ENCODE measurements at places on chromosomes 3 and 15.

DNA sequence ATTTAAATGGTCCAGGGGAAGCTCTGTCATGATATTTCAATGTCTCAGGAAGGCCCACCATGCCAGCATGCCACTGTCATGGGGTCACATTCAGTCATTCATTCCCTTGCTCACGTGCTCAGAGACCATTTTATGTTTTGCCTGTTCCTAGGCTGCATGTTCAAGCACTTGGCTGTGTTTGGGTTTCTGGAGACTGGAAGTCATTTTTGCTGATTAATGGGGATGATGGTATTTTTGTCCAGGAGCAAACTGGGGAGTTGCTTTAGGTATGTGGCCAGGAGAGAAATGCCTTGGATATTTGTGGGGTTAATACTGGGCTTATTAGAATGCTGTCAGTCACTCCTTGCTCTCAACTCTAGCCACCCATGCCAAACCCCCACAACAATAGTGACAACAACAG, 303.5 kb downstream of the PTPRG start:
- DNase-seq = no peak

DNA sequence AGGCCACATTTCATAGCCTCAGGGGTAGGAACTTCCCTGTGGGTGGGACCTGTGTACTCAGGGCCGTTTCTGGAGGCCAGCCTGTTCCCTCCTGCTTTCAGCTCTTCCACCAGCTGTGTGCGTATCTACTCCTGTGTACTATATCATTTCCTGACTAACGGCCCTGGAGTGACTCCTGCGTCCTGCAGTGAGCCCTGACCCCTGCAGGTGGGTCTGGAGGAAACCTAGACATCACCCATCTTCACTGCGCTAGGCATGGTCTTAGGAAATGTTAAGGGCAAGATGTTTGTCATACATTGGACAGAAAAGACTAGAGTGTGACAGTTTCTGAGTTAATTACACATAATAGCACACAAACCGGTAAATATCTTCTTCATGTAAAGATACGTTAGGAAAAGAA, 297.3 kb downstream of the GABRB3 start:
- no peak for DNase-seq

DNA sequence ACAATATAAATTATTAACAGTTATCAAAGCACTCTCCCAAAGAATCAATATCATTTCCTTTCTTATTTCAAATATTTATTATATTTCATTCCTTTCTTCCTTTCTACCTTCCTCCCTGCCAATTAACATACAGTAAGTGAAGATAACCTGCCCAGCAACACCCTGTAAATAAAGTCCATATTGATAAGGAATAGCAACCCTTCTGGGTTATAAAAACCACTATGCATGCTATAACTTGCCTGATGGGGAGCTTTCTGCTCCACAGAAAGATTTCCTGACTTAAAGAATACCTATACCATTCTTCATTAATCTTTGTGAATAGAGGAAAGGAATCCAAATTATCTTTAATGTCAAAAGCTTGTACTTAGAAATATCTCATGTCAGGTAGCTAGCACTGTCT, 166.5 kb downstream of the ISL2 start:
- no peak for DNase-seq

GRCh38 chr3:140686128-140686527, 8.3 kb downstream of the TRIM42 start:
- no peak for DNase-seq

DNA sequence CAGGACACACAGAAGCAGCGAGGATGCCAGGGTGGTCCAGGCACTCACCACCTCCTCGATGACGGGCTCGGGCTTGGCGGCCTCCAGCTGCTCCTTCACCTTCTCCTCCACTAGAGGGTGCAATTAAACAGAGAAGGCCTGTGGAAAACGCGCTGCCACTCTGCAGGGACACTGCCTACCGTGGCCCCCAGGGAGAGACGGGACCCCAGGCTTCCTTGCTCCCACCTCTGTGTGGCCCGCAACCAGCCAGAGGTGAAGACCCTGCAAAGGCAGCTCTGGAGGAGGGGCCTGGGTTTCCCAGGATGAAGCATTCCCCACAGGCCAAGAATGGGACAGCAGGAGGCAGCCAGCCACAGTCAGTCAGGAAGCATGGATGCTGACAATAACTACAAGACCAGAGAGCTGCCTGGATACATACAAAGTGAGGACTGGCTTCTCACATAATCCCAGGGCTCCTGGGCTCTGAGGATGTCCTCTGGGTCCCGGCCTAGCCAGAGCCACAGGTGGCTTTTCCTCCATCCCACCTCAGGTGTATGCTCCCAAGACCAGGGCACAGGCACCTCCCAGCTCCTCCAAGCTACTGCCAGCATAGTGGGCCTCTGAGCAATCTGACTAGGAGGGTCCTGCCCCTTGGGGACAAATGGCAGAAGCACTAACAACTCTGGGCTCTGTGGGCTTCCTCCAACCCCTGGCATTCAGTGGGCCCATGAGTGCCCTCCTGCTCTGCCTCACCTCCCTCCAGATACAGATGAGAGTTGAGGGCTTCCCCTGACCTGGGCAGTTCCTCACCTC, 46.2 kb downstream of the PTH1R start:
- DNase-seq = no peak

DNA sequence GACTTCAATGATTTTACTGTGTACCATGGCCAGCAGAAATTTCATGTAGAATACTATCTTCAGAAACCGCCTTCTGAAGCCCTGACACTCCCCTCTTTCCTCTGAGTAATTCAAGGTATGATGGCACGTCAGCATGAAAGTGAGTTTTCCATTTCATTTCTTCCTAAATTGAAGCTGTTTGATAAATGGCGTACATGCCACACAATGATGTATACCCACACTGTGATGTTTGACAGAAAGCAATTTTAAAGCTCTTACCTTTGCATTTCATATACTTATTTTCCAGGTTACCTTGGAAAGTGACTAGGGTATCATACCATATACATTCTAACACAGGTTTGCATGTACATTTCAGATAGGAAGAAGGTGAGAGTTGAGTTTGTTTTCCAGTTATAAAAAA, 147.9 kb upstream of the LRRC3B start:
- DNase-seq = no peak

DNA sequence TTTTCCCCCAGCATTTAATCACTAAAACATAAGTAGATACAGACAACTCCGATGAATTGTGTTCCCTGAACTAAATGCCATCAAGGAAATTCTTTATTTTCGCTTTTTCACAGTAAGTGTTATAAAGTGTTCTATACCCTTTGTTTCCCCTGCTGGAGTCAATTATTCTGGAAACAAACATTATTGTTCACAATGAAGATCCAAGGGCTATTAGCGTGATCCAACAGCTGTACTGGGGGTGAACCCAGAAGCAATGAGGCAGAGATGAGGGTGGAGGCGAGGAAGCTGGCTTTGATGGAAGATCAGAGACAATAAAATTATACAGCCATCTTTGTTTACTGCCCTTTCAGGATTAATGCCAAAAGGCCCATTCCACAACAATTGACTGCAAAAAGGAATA, 250.3 kb upstream of the IGF1R start:
- DNase-seq = no peak

- no peak for DNase-seq
These were observed 18.9 kb upstream of the EXOG start for GRCh38 chr3:38477057-38477820.

GRCh38 chr3:9970020-9970652, 16.5 kb downstream of the EMC3 start:
- no peak for DNase-seq

GRCh38 chr15:63972801-63973200, 73.5 kb downstream of the DAPK2 start:
- no peak for DNase-seq

GRCh38 chr3:58421004-58421403, 12.6 kb downstream of the PDHB start:
- no peak for DNase-seq

DNA sequence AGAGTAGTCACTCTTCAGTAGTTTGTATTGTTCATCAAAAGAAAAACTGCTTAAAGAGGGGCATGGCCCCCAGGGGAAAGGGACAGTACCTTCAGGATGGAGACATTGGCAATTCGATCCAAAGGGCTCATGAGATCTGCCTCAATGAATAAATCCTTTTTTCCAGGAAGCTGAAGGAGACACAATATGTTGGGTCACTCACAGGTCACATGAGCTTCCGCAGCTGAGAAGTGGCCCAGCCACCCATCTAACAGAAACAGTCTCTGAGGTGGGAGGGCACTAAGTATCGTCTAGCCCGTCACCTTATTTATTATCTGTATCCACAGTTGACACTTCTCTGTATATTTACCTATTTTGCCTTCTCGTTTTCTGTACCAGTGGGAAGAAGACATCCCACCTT, 4.7 kb downstream of the VPS33B start:
- DNase-seq = no peak

GRCh38 chr15:90855139-90855538, 13.2 kb upstream of the FURIN start:
- DNase-seq = no peak

DNA sequence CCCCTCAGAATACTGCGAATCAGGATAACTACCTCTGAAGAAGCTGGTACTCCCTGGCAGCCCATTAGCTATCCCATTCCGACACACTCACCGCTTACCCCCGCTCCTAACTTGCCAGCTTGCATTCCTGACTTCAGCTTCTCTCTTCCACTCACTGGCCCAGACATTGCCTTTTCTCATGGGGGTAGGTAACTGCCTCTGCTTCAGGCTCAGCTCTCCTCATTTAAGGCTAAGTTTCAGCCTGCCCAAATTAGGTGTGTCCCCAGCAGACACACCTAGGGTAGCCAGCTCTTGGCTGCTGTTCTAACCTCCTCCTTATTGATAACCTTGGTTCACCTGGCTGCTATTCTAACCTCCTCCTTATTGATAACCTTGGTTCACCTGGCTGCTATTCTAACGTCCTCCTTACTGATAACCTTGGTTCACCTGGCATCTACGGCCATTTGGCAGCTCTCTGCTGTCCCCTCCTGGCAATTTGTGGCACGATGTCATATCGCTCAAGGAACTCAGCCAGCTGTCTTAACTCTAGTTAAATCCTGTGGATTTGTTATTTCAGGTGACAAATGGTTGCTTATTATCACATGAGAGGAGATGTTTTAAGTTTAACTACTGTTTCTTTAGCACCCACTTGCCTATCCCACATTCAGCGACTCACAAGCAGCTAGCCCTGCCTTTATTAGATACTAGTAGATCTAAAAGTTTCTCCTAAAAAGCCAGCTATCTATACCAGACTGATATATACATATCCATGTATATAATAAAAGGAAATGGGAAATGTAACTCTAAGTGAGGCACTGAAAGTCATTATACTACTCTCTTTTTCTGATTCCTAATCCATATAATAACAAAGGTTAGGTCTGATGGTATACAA, 106.5 kb upstream of the ACP3 start:
- DNase-seq = no peak

- DNase-seq = no peak
These were observed 300.2 kb upstream of the GPR149 start for GRCh38 chr3:154730186-154730585.

DNA sequence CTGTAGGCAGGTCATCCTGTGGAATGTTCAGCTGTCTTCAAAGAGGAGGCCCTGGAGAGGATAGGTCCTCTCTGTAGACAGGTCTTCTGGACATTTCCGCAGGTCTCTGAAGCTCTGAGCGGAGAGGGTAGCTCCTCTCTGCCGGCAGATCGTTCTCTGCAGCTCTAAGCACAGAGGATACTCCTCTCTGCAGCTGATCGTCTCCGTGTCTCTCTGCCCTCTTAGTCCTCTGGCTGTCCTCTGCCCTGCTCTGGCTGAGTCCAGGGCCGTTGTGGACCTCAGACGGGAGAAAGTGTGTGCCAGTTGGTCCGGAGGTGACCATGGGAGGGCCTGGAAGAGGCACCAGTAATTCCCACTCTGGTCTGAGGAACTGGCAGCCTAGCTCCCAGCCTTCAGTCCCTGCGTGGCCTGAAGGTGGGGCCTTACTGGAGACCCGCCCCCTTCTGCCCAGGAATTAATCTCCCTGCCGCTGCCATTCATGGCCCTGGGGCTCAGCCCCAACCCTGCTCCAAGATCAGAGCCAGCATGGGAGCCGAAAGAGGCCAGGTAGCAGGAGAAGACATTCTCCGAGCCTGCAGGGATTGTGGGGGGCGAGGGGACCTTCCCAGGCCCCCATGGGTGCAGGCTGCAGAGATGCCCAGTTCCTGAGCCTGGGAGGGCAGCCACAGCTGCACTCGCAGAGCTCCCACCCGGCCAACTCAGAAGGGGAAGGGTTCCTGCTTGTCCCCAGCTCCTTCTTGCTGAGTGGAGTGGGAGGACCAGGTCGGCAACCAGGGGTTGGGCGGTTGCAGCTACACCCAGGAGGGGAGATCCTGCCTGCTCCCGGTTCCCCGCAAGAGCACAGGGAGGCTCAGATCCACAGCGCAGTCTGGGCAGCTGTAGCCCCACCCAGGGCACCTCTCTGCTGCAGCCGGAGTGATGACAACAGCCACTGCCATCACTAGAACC, 488.7 kb downstream of the RSL24D1 start:
- DNase-seq = no peak

DNA sequence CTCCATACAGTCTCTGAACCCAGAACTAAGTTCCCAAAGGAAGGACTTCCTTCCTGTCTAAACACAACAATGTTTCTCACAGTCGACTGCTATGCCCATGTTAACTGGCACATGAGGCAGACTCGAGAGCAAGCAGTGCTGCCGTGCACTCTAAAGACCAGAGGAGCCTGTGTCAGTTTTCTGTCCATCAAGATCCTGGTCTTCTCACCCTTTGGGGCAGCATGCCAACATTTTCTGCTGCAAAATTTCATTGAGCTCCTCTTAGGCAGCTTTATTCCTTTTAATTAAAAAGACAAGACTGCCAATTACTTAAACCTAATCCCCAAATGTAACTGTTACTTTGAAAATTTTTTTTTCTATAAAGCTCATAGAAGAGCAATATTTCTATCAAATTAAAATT, 205.1 kb downstream of the GAP43 start:
- no peak for DNase-seq

DNA sequence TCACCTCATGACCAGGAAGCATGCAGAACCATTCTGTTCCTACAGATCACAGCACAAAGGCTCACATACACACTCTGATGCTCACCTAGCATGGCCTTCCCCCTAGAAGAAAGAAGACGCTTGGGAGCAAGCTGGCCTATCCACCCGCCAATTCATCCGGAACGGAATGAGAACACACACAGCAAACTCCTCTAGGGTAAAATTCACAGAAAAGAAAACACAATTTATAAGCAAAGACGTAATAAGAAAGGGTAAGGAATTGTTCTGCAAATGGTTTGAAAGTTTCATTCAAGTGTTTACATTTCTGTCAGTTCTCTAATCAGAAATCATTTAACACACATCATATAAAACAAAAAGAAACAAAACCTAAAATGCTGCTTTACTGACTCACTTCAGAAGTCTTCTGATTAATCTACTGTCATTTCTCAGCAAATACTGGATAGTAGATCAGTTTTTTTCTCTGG, 218.1 kb downstream of the OSBPL10 start:
- no peak for DNase-seq

- DNase-seq = no peak
These were observed 39.4 kb downstream of the THSD4 start for GRCh38 chr15:71154607-71155200.

DNA sequence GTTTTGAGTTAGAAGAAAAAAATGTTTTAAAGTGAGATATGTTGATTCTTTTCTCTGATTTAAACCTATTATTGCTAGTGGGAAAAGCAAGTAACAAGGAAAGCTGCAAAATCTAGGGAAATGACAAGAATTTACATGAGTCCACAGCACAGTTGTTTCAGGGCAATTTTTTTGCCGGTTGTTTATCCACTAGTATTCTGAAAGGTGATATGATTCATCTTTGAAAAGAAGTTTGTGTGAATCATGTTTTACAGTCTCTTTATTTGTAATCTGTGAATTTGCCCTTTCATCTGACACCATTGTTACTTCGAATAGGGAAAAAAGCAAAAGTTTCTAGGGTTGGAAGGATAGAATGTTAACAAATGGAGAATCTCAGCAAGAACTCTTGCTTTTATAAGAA, 894.7 kb downstream of the OTOL1 start:
- no peak for DNase-seq
